ENCODE measurements at places on chromosomes 3 and 15.

DNA sequence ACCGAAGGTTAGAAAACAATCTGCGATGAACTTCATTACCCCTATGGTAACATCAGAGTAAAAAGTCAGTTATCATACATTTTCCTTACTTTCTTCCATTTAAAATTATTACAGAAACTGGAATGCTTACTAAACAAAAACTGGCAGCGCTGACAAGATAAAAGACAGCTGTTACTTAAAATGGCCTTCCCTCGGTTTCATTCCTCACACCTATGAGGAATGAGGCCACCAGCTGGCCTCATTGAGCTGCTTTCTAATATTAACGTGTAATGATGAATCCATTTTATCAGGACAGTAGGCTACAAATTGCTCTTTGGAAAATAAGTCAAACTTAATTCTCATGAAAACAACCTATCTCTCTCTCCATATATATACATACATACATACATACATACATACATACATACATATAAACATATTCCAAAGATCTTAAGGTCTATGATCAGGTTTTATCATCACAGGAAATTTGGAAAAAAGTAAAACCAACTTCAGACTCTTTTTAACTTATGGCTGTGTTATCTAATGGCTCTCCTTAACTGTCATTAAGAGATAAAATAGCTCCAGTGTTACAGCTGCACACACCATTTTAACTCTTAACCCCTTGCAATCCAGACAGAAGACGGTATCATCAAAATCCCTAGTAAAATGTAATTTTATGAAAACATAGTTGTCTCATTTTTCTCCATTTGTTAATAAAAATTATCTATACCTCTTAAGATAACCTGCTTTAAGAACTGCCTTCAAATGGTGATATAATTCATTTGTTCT, 5.2 kb downstream of the CCNL1 start:
- peak; percentile 26 for DNase-seq

DNA sequence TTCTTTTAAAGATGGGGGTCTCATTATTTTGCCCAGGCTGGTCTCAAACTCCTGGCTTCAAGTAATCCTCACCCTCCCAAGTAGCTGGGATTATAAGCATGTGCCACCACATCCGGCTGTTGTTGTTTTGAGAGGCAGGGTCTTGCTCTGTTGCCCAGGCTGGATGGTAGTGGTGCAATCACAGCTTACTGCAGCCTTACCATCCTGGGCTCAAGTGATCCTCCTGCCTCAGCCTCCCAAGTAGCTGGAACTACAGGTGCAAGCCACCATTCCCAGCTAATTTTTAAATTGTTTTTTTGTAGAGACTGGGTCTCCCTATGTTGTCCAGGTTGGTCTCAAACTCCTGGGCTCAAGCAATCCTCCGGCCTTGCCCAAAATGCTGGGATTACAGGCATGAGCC, 105.5 kb downstream of the SENP2 start:
- no peak for DNase-seq

DNA sequence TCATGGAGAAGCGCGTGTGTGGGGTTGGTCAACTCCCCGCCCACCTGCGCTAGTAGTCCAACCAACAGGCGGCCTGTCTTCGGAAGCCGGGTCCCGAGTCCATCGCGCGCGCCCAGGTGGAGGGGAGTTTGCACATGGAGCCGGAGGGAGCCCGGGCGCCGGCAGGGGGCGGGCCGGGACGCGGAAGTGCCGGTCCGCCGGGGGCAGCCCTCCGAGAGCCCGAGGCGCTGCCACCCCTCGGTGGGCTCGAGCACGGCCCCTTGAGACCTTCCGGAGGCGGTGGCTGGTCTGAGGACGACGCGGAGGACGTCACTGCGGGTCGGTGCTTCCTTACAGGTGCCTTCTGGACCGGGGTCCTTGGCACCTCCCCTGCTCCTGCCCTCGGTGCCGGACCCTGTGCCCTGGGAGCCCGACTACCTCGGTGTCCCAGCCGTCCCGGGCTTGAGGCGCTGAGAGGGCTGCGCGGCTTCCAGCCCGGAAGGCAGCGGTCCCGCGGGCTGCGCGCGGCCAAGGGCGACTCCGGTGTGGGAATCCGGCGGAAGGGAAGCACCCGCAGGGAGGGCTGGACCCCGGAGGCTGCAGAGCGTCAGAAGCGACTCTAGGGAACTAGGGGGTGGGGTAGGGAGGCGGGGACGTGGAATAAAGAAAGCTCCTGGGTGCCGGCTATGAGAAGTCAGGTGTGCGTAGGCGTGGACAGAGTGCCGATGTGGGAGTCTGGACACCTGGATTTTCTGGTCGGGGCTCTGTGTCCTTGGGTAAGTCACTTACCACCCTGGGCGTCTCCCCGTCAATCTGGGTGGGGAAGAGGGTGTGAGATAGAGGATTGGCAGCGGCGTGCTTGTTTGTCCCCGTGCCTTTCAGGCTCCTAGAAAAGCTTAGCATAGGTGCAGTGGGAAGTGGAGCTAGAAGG, 212.3 kb downstream of the FGF12 start:
- DNase-seq: no peak

DNA sequence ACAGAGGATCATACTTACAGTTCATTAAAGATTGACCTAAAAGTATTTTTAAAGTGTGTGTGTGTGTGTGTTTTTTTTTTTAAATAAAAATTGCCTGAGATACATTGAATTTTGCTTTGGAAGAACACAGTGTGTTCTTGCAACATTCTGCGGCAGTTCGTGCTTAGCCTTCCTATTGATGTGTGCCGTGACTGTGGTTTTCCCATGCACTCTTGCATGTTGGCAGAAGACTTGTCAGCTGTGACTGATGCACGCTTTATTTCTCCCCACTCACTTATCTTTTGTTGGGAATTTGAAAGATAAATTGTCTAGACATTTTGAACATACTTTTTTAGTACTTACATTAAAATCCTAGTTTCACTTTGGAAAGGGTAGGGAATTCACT, 136.3 kb upstream of the LRRFIP2 start:
- peak; percentile 22 for DNase-seq

DNA sequence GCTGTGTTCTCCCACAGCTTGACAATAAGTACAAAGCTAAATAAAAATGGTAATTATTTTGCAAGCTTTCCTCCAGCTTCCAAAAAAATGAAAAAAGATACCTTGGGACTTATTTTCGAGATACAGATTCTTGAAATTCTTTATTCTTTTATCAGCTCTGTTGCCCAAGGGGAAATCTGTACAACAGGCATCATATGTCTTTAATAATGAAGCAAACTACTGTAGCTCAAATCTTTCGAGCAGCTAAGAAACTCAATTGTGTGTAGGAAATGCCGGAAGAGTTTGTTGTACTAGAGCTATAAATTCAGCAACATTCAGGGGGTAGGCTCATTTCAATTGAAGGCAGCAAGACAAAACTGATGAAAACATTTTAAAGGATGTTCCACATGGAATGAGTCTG, 297.7 kb downstream of the GBE1 start:
- DNase-seq: no peak

DNA sequence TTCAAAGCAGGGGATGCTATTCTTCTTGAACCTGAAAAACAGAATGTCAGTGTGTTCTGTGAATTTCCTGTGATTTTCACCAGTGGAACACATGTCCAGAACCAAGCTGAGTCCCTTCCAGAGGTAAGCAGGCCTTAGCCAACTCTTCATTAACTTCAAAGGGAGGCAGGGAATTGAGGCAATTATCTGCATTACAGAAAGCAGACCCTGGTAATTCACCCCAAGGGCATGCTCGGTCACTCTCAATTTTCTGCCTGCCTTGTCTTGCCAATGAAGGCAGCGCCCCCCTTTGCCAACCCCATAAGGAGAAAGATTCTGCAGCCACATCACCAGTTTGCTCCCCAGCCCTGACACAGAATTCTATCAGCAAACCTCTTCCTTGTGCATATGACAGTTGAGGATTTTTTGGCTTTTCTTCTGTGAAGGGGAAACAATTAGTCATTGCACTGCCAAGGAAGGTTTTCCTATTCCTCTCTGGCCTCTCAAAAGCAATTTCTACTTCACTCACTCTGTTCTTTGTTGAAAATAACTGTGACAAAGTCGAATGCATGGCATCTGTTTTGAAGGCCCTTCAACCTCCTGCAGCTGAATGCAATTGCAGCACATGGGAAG, 85.3 kb downstream of the HHLA2 start:
- DNase-seq: no peak

GRCh38 chr3:70516076-70516475, 203.6 kb upstream of the MDFIC2 start:
- DNase-seq: no peak

DNA sequence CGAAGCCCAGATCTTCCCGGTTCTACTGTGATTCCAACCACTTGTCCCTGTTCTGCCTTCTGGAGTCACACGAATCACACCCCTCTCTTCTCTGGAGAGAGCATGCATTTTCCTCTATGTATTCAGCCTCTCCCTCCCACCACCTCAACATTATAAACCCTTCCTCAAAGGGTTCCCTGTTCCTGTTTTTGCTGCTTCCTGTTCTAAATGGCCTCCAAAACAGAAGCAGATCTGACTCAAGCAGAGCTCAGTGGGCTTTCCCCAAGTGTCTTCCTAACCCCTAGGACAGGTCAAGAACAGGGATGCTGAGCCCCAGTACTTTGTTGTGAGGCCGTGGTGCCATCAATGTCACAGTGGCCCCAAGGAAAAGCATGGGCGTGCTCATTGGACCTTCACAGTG, 75.7 kb upstream of the ARNT2 start:
- no peak for DNase-seq

GRCh38 chr3:48467473-48468267, 21.1 kb downstream of the ATRIP start:
- no peak for DNase-seq

DNA sequence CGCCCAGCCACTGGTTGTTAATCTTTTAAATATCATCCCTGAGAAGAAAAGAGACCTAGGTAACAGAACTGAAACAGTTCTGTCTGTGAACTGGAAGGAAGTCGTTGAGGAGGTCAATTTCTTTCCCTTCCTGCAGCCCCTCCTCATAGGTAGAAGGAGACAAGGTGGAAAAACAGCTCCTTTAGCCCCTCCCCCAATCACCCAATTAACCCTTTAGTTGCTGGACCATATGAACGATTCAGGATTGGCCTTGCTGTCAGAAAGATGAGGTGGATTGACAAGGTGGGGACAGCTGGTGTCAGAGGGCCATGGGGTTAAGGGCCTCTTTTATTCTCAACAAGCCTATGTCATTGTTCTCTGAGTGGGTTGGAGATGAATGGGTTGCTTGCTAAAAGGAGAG, 36.0 kb upstream of the ZNF445 start:
- no peak for DNase-seq

GRCh38 chr15:31111091-31111647, 9.6 kb upstream of the TRPM1 start:
- DNase-seq: peak; percentile 17

GRCh38 chr3:181174676-181175233, 185.2 kb upstream of the DNAJC19 start:
- no peak for DNase-seq

DNA sequence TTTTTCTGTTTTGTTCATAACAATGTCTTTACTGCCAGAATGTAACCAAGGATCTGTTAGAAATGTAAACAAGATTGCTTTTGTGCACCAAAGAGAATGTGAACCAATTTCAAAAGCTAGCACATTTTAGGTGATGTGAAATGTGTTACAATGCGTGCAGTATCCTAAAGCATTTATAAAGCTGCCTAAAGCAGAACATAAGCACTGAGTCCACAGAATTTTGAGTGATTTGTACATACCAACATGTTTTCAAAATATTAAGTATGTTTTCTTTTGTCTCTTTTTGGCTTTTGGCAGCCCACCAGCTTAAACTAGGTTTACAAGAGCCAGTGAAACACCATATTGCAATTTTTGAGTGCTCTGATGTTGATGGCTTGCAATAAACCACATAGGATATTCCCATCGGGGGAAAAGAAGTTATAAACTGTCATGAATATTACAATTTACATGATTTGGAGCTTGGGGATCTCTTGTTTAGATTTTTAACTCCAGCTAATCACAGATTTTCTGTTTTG, 364.0 kb downstream of the ZIC1 start:
- DNase-seq: no peak

DNA sequence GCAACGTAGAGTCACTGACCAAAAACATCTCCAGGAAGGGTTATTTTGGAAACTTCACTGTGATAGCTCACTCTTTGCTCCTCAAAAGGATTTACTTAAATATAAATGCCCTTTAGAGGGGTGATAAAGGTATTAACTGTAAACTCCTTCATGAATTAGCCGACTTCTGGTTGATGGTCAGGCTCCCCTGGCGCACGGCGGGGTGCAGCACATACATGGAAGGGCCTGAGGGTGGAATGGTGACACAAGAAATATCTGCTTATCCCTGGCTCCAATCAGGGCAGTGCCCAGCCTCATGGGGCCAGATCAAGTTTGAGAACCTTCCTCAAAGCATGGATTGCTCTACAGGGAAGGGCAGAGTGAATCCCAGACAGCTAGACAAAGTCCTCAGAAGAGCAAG, 116.5 kb downstream of the IGF2BP2 start:
- no peak for DNase-seq
